ENCODE measurements at places on chromosomes 1 and 21.
A peak's percentile ranks its signal among the peaks of the same experiment; 100 is the strongest.

- H3K4me1 ChIP-seq, result peaks cover 10% of the 10 kb centered on the region
- H3K4me3 ChIP-seq, result no peak overlapping the region
- peaks cover 34% of the 10 kb centered on the region for H3K36me3 ChIP-seq
- H3K27ac ChIP-seq, result no peak overlapping the region
Observed at GRCh38 chr1:205991237-205991636, 12.0 kb downstream of the RAB7B start.

- peak overlapping the region; percentile 87 for H3K27ac ChIP-seq
- peaks cover 57% of the 10 kb centered on the region for H3K4me1 ChIP-seq
- H3K4me3 ChIP-seq, result peak overlapping the region; percentile 72
- DNase-seq, result no peak
- no peaks in the 10 kb centered on the region for H3K27me3 ChIP-seq
Observed at GRCh38 chr1:25875856-25876692, 566 bp upstream of the PAQR7 start.

GRCh38 chr1:214683621-214684020, 80.6 kb downstream of the CENPF start:
- H3K27ac ChIP-seq, result no peak overlapping the region
- H3K4me3 ChIP-seq, result no peak overlapping the region
- no peak for DNase-seq

DNA sequence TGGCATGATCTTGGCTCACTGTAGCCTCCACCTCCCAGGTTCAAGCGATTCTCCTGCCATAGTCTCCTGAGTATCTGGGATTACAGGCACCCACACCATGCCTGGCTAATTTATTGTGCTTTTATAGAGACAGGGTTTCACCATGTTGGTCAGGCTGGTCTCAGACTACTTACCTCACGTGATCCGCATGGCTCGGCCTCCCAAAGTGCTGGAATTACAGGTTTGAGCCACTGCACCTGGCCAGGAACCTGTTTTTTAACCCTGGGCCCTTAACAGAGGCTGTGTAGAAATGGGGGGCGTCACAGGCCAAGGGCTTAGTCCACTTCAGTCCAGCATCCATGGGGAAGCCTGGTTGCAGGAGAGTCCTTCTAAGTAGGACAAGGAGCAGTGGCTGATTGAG, 9.3 kb downstream of the FBLIM1 start:
- no peak overlapping the region for H3K4me3 ChIP-seq
- H3K4me1 ChIP-seq, result peaks cover 11% of the 10 kb centered on the region
- no peak overlapping the region for H3K27ac ChIP-seq
- DNase-seq, result no peak

- H3K4me1 ChIP-seq, result no peaks in the 10 kb centered on the region
- no peaks in the 10 kb centered on the region for H3K36me3 ChIP-seq
- peak overlapping the region; percentile 78 for H3K27ac ChIP-seq
- peak; percentile 41 for DNase-seq
Observed at GRCh38 chr1:233113009-233113879, 162.8 kb downstream of the NTPCR start.
